SK-N-SH (cell line): ENCODE measurements at places on chromosomes 13 and 19. TPM values are rescaled to one million over a fixed set of nuclear protein-coding genes. Genes with fewer than 3 reads are reported as not detected.

DNA sequence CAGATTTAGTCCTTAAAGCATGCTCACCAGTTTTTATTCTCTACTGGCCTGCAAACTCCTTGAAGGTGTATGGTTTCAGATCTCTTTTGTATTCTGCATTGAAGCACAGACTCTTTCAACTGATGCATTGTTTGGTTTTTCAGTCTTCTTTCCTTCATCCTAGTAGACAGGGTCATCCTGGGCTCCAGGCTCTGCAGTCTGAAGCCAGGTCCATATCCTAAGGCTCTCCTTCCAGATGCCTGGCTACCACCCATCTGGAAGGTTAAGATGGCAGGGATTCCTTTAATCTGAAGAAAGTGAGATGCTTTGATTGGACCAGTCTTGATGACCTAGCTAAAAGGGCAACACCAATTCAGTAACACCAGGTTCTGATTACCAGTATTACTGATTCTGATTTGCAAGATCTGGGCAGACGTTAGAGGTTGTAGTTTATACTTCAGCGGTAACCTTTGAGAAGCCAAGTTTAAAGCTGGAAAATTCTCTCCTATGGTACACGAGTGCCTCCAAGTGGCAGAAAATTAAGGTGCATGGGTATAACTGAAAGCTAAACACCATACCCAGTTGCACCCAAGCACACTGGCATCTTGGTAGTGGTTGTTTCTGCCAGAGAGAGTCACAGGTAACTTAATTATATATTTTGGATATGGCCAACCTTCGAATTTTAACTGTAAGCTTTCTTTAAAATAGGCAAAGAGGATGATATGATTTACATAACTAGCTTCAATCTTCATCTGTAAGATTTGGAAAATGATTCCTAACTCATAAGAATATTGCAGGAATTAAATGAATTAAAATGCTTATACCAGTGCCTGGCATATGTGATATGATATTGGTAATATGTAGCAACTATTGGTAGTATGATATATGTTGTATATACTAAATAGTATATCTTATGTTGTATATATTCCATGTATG is 1651.9 kb upstream of the MIR17HG start:
- DNase-seq: peak; percentile 42

GRCh38 chr19:41872775-41873647 is 4.1 kb upstream of the CD79A start:
- peak; percentile 72 for DNase-seq

DNA sequence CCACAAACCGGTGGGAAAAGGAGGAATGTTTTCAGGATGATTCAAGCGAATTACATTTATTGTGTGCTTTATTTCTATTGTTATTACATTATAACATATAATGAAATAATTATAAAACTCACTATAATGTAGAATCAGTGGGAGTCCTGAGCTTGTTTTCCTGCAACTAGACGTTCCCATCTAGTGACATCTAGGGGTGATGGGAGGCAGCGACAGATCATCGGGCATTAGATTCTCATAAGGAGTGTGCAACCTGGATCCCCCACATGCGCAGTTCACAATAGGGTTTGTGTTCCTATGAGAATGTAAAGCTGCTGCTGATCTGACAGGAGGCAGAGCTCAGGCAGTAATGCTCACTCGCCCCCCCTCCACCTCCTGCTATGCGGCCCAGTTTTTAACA is 54.5 kb downstream of the SPTBN4 start:
- no peak for DNase-seq

DNA sequence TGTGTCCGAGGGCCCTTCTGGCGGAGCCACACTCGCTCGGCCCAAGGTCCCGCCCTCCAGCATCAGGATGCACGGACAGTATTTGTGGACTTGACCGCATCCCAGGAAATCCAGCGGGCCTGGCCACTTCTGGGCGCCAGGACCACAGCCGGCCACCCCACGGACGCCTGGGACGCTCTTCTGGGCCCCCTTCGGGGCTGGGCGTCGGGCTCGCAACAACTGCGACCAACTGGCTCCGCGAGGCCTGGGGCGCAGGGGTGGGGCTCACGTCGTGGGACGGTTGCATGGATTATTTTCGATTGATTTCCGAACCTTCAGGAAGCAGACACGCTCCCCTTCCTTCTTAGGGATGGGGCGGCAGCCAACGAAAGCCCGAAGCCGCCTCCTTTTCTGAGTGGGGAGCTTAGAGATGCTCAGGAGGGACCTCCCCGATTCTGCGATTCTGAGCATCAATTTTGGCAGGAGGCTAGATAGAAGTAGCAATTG is 521 bp upstream of the NUP58 start:
- peak; percentile 66 for DNase-seq

DNA sequence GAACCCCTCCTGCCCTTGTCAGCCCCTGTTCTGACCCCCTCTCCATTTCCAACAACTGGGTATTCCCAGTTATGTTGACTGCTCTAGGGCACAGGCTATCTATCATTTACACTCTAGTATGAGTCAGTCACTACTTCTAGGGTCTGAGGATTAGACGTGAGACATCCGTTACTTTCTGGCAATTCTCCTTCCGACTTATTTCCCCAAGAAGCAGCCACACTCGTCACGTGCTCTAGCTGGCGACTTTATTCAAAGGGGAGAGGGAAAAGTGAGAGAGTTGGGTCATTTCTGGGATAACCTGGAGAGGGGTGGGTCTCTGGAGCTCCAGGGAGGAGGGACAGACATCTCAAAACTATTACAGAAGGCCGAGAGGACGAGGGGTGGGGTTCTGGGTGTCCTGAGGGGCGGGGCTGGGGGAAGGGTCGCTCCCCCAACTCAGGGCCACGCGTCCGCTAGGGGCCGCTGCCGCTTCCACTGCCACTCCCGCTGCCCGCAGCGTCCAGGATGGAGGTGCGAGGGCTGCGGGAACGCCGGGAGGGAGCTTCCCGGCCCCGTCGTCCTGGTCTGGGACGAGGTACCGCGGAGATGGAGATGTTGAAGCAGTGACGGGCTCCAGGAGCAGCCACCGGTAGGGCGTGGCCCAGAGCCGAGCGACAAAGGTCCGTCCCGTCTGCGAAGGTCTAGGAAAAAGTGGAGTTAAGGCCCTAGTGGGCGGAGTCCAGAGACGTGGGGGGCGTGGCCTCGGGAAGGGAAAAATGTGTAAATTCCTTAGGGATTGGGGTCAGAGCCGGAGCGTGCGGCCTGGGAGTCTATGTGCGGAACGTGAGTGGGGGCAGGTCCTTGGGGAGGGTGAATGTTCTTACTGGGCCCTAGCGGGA is 8.9 kb downstream of the RTBDN start:
- DNase-seq: peak; percentile 88

DNA sequence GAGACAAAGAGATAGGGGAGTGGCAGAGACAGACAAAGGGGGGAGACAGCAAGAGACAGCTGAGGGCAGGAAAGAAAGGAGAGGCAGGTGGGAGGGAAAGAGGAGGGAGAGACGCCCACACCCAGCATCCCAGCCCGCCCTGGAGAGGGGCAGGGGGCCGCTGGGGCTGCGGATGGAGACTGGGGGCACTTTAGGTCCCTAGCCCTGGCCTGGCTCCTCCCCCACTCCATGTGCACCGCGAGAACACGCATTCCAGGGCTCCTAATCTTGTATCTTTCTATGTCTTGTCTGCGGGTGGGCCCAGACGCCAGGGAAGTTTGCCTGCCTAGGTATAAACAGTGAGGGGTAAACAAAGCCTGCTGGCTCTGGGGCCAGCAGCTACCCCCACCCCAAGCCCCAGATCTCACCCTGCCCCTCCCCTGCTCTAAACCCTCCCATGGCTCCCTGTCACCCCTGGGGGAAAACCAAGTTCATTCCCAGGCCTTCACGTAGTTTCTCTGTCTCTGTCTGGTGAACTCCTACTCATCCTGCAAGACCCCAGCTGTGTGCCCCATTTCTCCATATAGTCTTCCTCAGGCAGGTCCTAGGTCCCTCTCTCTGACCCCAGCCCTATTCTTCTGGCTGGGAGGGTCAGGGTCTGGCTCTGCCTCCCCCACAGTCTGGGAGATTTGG is 5.7 kb downstream of the TLE5 start:
- no peak for DNase-seq

DNA sequence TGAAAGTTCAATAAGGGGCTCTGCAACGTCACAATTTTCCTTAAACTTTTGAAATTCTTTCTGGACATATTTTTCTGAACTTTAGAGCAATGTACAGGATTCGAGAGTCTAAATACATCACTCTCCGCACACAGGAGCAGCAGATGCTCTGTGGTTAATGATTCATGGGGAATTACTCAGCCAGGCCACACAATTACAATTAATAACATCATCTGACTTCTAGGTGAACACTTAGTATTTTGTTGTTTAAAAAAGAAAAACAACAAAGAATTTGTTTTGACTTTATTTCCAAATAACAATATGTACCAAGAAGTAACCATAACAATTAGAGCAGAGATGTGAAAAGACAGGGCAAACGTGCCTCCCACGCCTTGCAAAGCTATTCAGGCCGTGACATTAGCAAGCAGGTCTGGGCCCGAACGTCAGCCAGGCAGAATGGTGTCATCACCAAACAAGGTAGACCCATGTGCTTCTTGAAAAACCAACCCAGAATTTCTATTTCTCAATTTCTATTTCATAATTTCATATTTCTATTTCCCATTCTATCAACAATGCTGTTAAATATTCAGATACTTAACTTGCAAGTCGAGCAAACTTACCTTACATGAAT is 236.3 kb downstream of the COL4A1 start:
- DNase-seq: no peak

- no peak for DNase-seq
These were observed 29.6 kb downstream of the TNFSF11 start for GRCh38 chr13:42603571-42603970.

DNA sequence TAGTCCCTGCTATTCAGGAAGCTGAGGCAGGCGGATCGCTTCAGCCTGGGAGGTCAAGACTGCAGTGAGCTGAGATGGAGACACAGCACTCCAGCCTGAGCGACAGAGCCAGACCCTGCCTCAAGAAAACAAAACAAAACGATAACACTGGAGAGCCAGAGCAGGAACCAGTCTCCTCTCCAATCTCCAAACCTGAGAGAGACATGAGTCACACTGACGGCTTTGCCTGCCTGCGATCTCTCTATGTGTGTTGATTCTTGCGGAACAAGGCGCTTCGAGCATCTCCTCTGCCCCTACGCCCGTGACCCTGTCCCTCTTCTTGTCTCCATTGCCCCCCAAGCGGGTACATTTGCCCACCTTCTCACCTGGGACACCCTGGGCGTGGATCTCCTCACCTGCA is 15.6 kb downstream of the DPRX start:
- DNase-seq: no peak

DNA sequence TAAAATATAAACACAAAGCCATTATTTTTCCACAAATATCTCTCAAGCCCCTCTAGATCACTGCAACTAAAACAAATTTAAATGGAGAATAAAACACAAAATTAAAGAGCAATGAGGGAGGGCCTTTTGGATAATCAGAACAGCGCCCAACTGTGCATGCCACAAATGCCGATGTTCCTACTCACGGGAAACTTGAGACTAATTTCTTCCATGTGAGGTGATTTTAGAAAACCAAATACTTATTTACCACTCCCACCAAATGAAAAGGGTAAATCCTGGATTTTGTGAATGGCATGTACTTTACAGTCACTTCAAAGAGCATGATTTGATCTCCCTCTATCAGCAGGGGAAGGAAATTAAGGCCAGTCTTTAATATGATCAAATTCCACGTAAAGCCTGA is 74.8 kb downstream of the SLC7A1 start:
- DNase-seq: no peak

DNA sequence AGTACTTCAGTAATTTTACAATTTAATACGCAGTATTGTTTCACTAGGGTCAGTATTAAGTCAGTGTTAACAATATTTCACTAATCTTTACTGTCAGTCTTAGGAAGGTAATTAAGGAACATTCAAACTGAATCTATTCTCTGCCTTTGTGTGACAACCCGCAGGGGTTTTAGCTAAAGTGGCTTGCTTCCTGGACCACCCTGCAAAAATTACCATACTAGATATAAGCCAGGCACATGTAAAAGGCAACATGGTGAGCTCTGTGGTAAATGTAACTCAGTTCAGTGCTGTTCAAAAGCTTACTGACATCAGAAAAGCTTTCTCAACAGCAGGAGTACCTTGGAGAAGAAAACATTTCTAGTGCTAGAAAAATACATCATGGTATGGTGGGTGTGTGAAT is 116.7 kb downstream of the FREM2 start:
- DNase-seq: no peak

- DNase-seq: no peak
These were observed 28.3 kb upstream of the PCDH9 start for GRCh38 chr13:67258482-67258881.

GRCh38 chr13:50228527-50228926 is 213.3 kb downstream of the KCNRG start:
- no peak for DNase-seq

- no peak for DNase-seq
These were observed 58.4 kb downstream of the SLC7A9 start for GRCh38 chr19:32811151-32811550.

DNA sequence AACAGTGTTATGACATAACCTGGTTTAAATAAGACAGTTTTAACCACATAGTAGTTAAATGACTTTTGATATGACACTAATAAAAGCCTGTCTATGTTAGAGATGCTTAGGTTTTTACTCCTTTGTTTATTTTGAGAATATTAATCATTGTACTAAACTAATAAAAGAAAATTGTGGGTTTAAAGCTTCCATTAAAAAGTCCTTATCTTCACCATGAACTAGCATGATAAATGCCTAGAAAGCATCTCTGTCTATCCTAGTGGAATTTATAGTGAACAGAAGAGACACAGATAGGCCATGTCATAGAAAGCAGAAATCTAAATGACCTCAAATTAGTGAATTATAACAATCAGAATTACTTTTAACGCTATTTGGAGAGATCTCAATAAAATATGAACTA is 255.2 kb downstream of the PCDH9 start:
- DNase-seq: no peak

- no peak for DNase-seq
These were observed 748 bp downstream of the LHFPL6 start for GRCh38 chr13:39602277-39602613.

- peak; percentile 69 for DNase-seq
These were observed 25.2 kb downstream of the ZNRF4 start for GRCh38 chr19:5480427-5480836.

DNA sequence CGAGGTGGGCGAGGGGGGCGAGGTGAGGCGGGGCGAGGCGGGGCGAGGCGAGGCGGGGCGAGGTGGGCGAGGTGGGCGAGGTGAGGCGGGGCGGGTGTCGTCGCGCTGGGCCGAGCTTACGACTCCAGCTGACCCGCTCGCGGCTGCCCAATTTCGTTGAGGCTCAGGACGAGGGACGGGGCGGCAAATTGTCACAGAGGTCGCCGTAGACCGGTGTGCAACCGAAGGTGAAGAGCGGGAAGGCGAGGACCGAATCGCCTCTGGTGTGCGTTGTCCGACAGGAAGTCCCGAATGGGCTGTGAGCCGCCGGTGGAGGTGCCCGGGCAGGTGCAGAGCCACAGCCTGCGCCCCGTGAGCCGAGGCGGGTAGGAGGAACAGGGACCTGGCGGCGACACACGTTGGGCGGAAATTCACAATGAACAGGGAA is at the start of gene LACC1:
TSS of gene LACC1 (plus strand) at position 150 of the 427 bp plus-strand sequence. CDS start 1,082 bp downstream, outside the sequence.
- no peak for DNase-seq

The TUBA3C gene
- 0.05 and 0.10 TPM in 2 replicates for polyA plus RNA-seq

The DACT3 gene
- polyA plus RNA-seq: 9.5 and 10.6 TPM in 2 replicates

The ATCAY gene
- 0.84 and 1.2 TPM in 2 replicates for polyA plus RNA-seq

The RFPL4AL1 gene
- not detected in 2 replicates for polyA plus RNA-seq

The CYP2F1 gene
- polyA plus RNA-seq: not detected in 2 replicates

The SGCG gene
- not detected in 2 replicates for polyA plus RNA-seq

The CCNA1 gene
- polyA plus RNA-seq: 0.21 and 0.23 TPM in 2 replicates

The KCNC3 gene
- polyA plus RNA-seq: 0.26 and 0.30 TPM in 2 replicates

The PEAK3 gene
- polyA plus RNA-seq: not detected in 2 replicates
